Stimulated activated CD4-positive, alpha-beta T cell treated with anti-CD3 and anti-CD28 coated beads, Interleukin-1b, Interleukin-23, amount 100 ng/mL, for 4 hours (primary cell): ENCODE measurements at places on chromosomes 2 and 18.

DNA sequence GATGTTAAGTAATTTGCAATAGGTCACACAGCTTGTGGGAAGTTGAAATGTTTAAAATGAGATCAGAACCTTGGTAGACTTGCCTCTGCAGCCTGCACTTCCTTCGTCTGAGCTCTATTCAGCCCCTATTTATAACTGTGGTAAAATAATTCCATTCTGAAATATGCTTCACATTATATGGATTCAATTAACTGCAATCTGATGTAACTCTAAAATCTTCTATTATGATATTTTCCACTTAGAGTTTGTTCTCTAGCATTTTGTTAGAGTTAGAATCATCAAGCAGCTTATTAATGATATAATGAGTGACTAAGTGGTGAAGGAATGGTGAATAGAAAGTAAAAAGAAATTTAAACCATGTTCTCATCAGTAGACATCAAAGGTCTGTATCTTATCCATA lies 139.6 kb upstream of the ARHGAP28 start:
- DNase-seq, result no peak

DNA sequence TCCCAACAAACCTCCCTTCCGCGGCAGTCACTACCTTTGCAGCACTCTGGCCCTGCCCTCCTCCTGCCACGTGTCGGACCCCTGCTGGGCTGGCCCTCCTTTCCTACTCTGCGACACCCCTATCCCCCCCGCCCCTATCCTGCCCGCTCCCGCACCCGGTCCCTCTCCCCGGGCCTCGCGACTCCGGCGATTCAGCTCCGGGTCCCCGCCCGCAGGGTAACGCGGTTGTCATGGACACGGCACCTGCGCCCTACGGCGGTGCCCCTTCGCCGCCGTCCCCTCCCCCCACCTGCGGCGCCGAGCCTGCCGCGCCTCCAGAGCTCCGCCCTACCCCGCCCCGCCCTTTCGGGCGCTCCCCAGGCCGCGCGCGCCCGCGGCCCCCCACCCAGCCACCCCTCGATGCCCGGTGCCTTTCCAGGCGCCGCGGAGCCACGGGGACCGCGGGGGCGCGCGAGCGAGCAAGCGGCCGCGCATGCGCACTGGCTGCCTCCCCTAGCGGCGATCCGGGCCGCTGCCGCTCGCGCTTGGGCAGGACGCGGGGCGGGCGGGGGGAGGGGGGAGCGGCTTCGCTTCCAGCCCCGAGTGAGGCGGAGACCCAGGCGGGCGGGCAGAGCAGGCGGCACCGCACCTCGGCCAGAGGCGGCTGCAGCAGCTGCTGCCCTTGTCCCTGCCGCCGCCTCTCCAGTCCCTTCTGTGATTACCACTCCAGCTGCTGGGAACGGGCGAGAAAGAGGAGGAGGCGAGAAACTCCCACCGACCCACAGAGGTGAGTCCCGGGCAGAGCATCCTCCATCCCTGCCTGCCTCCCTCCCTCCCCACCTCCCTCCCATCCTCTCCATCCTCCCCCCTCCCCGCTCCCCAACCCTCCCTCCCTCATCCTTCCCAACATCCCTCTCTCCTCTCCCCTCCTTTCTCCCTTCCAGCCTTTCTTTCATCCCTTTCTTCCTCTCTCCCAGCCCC lies at the start of gene CTNNA2:
Gene CTNNA2 (plus strand): TSS at position 610 of the 960 bp plus-strand sequence.
- DNase-seq, result no peak

- no peak for DNase-seq
Observed at GRCh38 chr2:45724335-45724734, 72.9 kb downstream of the PRKCE start.

- no peak for DNase-seq
Observed at GRCh38 chr2:38057651-38058410, 18.1 kb downstream of the CYP1B1 start.
